ENCODE measurements at places on chromosomes 7 and 10.

DNA sequence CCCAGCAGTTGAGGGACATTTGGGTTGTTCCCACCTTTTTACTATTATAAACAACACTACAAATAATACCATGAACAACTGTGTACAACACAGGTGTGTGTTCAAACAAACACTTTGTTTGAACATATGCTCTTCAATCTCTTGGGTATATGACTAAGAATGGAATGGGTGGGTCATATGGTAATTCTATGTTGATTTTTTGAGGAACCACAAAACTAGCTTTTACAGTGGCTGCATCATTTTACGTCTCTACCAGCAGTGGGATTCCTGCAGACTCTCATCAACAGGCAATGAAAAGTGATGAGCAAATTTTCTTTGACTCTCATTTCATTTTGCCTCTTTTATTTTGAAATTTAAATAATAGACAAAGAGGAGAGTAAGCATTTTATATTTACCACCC, 116.9 kb upstream of the KLF14 start:
- DNase-seq = no peak

DNA sequence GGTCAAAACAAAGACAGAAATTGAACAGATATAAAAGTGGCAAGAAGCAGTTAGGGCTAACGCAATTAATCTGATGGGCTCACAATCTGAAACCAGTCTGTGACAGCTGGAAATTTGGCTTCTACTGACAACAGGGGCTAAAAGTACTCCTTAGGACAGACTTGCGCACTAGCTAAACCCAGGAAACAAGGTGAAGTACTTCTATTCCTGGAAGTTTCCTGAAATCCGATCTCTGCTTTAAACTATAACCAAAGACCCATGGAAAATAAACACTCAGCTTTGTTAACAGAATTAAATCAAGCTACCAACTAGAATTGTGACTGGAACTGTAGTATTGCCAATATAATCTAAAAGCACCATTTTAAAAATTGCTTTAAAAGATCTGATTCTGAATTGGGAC, 520.2 kb upstream of the ZWINT start:
- DNase-seq = no peak

- DNase-seq = no peak
These were observed 36.9 kb upstream of the KMT2E start for GRCh38 chr7:104976966-104977636.

DNA sequence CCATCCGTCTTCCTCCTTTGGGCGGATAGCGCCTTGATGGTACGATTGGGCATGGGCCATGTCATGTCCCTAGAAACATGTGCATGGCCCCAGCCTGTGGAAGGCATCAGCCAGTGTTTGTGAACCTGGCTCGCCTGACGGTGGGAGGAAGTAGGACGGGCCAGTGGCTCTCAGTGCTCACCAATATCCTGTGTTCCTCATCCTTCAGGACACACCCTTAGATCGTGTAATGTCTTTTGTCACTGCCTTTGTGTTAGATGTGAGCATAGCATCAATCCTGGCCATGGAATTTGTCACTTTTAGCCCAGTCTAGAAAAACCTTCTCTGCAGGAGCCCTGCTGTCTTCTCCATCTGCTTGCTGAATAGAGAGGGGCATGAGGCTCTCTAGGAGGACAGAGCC, 77.6 kb downstream of the PFKFB3 start:
- DNase-seq = no peak

DNA sequence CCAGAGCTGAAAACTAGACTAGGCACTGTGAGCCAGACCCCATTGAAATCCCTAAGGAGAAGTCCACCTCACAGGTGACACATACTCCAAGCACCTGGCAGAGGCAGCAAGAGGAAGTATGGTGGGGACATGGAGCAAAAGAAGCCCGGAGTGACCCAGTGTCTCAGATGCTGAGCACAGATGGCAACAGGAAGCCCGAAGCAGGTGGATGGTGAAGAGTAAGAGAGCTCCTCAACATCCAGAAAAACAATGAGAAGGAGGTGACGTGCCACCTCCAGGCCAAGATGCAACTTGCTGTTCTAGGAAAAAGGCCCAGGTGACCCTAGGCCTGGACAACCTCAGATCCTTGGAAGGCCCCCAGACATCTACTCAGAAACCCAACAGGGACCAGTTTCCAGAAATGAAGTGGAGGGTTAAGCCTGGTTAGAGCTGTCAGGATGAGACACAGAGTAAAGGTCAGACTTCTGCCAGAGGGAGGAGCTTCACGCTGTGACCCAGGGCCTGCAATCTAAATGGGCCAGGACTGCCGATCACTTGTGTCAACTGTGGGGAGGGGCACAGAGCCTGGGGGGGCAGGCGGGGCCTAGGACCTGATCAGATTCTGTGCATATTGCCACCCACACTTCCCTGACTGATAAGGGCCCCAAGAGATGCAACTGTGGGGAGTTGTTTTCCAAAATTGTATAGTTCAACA, 2.4 kb upstream of the COBL start:
- no peak for DNase-seq

- no peak for DNase-seq
These were observed 35.8 kb upstream of the ZC3HAV1L start for GRCh38 chr7:139071680-139072079.

- DNase-seq = no peak
These were observed 148.2 kb upstream of the ETV1 start for GRCh38 chr7:14137676-14138075.

DNA sequence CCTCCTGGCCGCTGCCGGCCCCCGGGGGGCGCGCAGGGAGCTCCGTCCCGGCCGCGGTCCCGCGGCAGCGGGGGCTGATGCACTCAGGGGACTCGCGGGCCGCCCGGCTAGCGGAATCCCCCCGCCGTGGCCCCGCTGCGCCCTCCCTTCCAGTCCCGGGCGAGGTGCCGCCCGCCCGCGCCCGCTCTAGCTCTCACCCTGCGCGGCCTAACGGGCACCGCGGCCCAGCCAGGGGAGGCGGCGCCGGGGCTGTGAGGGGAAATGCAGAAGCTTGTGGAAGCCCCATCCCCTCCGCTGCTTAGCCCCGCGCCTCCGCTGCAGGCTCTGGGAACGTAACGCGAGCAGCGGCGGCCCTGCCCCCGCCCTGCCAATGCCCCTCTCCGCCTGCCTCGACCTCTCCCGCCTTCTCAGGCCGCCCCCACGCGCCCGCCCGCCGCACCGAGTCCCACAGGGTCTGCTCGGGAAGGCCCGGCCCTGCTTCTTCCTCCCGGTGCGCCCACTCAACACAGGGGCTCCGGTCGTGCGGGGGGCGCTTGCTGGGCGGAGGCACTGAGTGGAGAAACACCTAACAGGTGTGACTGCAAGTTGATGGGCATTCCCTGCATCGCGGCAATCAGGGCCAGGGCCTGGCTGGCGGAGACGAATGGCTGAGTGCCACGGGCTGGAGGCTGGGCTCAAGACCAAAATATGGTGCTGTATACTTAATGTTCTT, 384 bp upstream of the TMEM229A start:
- no peak for DNase-seq

DNA sequence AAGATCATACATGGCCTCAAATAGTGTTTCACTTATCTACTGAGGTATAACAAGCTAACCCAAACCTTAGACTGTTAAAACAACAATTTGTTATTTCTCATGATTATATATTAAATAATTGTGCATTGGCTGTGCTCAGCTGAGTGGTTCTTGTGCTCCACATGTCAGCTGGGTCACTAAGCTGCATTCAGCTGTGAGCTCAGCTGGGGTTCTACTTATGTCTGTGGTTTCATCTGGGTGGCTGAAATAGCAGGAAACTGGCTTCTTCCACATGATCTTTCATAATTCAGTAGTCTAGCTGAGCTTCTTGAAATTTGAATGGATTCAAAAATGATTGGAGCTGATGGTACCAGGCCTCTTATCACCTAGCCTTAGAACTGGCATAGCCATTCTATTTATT, 181.8 kb upstream of the CSTF2T start:
- no peak for DNase-seq

DNA sequence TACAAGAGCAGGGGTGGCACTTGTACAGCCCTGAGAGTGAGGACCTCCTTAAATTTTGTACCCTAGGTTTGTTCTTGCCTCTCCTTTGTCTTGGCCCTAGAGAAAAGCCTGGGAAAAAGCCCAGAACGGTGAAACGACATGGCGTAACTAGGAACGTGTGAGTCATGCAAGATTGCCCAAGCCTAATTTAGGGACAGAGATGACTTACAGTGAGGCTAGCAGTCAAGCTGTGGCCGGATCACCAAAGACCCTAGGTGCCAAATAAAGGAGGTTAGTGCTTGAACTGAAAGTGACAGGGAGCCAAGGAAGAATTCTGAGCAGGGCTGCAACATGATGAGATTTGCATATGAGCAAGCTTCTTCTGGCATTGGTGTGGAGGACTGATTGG, 25.1 kb downstream of the TBXAS1 start:
- peak; percentile 32 for DNase-seq

- no peak for DNase-seq
These were observed 37.0 kb downstream of the ALOX5 start for GRCh38 chr10:45410807-45411606.

DNA sequence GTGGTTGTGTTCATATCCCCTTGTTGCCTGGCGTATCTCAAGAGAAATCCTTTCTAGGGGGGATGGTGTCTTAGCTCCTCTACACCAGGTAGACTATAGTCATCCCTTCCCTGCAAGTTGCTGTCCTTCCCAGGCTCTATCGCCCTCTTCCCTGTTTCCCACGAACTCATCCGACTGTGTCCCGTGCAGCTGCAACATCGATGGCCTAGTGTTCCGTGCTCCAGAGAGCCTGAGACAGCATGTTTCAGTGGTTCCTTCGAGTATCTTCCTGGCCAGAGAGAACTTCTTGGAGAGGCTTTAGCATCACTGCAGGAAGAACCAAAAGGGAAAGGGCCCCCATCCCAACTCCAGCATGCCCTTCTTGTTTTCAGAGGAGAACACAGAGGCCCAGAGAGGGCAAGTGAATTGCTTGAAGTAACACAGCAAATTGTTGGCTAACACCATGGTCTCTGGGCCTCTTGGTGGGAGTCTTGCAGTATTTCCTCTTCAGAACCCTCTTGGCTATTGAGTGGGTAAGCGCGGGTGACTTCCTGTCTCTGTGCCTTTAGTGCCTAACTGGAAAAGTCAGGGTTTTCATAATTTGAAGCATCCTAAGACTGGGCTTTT, 162.9 kb downstream of the RGS10 start:
- DNase-seq = no peak

GRCh38 chr7:155597753-155598140, 46.7 kb upstream of the RBM33 start:
- no peak for DNase-seq

DNA sequence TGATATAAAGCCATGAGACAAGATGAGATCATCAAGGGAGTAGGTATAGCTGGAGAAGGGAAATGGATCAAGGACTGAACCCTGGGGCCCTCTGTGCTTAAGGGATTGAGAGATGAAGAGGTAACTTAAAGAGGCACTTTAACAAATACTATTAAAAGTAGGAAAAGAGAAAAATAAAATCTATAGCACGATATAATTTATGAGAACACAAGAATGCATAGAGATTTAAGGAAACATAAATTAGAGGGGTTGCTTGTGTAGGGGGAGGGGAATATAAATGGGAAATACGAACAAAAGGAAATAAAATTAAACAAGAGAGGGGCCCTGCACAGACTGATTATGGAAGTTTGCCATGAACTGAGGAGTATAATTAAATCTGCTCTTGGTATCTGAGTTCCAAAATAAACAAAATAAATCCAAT, 15.6 kb upstream of the LRRC17 start:
- DNase-seq = no peak

- DNase-seq = no peak
These were observed 8.6 kb downstream of the GPRIN2 start for GRCh38 chr10:46547541-46548497.

- no peak for DNase-seq
These were observed 227.2 kb downstream of the ADAM12 start for GRCh38 chr10:126160971-126161630.

DNA sequence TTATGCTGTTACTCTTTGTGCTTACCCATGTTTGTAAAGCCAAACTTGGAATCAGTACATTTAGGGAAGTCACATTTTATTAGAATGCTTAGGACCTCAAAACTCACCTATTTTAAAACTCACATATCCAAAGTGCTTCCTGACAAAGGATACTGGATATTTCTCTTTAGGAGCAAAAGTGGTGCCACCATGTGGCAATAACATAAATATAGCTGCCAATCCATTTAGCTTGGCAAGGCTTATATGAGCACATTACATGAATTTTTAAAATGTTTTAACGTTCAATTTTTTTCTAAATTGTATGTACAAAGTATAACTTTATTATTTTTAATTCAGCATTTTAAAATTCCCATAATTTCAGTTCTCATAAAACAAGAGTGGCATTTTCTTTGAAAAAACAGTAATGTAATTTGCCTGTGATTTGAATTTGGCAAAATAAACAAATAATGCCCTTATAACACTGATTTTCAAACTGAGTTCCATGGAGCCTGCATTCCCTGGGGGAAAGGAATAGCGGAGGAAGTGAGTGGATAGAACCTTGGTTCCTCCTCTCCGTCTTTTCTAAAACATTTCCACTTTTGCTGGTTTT, 75.4 kb downstream of the HDAC9 start:
- DNase-seq = no peak

DNA sequence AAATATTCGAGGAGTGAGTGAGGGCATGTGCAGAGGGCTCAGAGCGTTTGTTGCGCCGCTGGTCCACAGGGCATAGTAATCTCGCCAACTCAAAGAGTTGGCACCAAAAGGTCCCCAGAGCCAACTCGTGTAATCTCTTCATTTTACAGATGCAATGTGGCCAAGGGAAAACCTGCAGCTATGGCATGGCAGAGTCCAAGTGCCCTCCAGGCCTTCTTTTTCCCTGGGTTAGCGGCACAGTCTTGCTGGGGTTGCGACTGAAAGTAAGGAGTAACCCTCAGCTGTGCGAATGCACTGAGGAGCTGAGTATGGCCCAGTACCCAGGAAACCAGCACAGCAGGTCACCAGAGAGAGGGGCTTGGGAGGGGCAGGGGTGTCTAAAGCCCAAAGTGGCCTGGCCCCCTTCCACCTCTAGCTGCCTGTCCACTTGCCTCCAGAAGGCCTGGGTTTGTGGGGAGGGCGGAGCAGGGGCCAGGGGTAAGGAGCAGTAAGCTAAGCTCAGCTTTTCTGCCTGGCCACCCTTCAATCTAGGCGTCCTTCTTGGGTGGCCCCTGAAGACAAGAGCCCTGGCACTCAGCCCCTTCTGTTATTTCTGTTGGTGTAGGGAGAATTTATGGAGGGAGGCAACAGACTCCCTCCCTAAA, 3.3 kb upstream of the GAD2 start:
- no peak for DNase-seq

DNA sequence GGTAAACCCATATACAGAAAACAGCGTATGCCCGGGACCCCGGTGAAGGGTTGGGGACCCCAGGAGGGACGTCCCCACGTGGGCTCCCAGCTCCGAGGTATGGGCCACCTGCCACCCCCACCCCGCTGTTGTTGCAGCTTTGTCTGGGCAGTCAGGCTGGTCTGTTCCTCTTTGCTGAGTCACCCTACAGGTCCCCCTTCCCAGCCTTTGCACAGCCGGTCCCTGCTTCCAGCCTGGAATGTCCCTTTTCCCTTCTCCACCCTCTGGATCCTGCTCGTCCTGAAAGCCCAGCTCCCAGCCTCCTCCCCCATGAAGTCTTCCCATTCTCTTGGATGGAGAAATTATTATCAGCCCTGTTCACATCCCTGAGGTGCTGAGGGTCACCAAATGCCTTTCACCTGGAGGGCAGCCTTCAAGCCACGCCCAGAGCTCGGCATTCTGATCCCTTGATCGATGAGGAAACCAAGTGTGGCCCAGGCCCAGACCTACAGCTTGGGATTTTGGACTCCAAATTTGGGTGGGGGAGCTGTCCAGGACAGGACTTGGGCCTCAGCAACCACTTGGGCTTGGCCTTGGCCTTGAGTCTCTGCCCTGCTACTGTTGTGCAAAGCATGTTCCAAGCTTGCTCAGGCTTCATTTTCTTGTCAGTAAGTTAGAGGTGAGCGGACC, 2.6 kb downstream of the CLDN4 start:
- no peak for DNase-seq

All from GM04504 (cell line).